ENCODE measurements at places on chromosomes 3 and 15.

DNA sequence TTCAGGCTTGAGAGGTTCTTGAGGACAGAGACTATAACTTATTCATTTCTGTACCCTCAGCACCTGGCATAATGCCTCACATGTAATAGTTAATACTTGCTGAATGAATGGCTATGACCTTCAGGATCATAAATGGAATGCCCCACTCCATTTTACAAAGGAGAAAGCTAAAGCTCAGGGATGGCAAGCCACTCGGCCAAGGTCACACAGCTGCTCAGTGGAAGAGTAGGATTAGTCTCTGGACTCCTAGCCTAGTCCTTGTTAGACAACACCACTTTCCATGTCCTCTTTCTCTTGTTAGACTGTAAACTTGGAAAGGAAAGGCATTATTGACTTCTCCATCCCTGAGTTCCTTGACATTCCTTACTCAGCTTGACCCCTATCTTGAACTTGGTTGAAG is 3.2 kb upstream of the ALPK3 start:
- no peak for DNase-seq

DNA sequence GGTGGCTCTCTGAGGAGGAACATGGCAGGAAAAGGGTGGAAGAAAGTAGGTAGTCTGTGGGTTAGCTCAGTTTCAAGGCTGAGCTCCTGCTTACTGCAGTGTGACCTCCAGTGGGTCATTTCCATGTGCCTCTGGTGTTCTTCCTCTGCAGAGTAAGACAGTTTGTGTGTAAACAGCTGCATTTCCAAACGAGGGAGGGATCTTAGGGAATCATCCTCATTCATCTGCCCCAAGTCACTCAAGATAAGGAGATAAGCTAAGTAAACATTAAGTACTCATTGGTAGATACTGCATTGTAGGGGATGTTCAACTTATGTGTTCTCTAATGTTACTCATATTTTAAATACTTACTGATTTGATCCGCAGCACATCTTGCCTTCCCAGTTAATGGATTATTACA is 83.6 kb downstream of the CLSTN2 start:
- no peak for DNase-seq

DNA sequence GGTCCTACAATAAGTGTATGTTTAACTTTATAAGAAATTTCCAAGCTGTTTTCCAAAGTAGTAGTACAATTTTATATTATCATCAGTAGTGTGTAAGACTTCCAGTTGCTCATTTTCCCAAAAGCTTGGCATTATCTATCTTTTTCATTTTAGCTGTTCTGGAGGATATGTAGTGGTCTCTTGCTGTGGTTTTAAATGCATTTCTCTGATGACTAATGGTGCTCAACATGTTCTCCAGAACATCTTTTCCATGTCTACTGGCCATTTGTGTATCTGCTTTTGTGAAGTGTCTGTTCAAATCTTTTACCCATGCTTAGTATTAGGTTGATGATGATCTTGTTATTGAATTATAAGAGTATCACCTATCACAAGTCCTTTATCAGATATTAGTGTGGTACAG is 13.3 kb downstream of the BCL2A1 start:
- no peak for DNase-seq

GRCh38 chr3:36201546-36201945 is 178.8 kb upstream of the STAC start:
- DNase-seq = no peak

- no peak for DNase-seq
Observed at GRCh38 chr3:155465664-155466063, 172.2 kb upstream of the STRIT1 start.

DNA sequence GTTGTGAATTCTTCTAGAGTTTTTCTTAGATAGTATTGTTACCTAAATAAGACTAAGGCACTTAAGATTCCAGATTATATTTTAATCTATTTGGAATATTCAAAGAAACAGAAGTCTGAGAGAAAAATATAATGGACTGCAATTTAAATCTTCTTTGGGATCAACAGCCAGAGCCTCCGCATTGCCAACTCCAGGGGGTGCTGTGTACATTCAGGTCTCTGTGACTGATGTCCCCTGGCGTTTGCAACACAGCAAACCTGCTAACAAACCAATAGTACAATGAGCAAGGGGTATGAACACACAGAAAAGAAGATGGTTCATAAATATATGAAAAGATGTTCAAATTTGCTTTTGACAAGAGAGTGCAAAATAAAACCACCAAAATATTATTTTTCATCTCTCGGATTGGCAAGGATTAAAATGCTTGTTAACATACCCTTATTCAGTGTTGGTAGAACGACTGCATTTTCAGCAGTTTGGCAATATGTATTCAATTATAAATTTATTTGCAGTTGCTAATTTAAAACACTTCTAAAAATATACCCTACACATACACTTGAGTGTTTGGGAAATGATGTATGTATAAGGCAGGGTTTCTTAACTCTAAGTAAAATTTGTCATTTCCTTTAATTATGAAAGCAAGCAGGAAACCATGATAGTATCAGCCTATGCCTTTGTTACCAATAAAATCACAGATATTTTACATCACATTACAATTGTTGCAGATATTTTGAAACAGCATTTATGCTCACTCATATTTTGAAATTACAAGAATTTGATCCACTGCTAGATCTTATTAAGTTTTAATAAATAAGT is 16.1 kb upstream of the TM4SF1 start:
- no peak for DNase-seq

DNA sequence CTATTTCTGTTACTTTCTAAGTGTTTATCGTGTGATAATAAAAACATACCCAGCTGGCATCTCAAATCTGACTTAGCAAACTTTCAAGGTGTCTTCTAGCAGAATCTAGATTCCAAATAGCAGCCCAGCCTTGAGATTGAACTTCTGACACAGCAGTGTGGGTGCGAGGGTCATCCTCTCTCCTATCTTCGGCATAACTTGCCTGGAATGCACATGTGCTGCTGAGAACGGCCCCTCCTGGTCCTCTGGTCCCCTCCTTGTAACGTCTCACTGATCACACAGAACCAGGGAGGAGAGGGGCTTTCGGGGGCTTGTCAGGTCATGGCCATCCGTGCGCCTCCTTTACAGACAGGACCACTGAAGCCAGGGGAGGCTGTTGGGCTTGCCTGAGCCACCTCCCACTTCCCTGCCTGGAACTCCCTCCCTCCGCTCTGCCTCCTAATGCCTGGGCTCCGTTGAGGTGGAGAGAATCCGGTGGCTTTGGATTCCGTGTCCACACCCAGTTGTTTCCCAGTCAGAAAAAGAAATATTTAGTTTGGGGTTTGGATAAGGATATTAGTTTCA is 344.4 kb upstream of the C2CD4B start:
- DNase-seq = no peak

- no peak for DNase-seq
Observed at GRCh38 chr15:85691350-85692240, 103.1 kb downstream of the KLHL25 start.

DNA sequence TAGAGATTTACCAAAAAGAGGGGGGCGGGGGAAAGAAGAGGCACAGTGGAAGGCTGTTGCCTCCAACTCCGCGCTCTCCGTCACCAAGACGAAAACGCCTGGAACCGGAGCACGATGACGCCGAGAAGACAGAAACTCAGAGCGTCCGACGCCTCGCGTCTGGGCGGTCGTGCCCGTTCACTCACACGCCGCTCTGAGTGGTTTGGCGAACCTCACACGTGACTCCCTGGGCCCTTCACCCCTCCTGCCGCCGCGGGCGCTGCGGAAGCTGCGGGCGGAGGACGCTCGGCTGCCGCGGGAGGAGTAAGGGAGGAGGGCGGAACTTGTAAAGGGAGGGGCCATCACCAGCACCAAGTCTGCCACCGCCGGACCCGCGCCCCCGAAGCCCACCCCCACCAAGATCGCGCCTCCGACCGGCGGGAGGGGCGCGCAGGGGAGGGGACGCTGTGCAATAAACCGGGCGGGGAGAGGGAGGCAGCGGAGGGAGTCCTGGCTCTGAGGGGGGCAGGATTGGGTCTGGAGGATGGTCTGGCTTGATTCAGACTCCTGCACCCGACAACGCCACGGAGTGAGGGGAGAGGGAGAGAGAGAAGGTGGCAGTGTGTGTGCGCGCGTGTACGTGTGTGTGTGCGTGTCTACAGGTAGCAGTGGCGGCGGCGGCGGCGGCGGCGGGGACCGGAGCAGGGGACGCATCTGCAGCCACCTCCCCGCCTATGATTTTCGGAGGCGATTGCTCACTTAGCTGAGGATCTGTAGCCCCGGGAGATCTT is 1.9 kb upstream of the NLGN1 start:
- peak; percentile 7 for DNase-seq

GRCh38 chr3:127954640-127955039 is 39.6 kb downstream of the KBTBD12 start:
- no peak for DNase-seq

DNA sequence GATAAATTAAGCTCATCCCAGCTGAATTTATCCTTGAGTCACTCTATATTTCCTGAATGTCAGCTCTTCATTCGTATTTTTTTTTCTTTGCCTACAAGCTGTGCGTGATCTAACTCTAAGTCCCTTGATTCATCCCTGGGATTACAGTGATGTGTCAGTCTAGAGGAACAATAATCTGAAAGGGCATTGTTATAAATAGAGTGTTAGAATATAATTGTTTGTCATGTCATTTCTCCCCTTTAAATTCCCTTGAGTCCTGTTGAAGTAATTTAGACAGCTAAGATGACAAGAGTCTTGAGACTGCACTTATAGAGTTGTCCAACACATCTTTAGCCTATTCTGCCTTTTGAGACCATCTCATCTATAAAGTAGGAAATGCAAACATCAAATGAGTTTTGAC is 621.8 kb downstream of the ZIC1 start:
- DNase-seq = no peak

GRCh38 chr3:39028546-39028945 is 23.2 kb downstream of the SCN11A start:
- no peak for DNase-seq

DNA sequence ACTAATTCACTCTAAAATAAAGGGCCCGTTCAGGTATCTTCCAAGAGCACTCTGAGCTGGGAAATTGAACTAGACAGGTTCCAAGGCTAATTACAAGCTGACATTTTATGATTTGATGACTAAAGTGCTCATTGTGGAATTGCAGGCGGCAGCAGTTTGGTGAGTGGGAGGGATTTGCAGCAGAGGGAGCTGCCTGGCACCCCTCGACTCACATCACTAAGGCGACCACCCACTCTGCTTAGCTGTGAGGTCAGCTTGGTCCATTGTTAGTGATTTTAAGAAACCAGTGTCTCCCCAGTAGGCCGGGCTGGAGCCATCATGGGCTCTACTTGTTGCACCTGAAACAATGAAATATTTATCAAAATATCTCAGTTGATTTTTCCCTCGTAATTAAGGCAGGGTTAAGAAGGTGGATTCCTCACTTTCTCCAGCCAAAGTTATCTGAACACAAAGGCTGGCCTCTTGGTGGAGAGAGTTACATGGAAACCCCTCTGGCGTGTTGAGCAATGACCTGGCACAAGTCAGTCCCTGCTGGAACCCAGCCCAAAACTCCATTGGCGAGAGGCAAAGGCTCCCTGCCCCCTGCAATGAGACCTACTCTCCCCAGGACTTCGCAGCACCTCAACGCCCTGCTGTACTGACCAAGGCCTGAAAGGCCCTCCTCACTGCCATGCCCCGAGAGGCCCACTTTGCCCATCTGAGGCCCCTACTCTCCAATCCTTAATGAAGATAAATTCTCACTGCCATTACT is 65.0 kb upstream of the ATP2B2 start:
- DNase-seq = no peak

DNA sequence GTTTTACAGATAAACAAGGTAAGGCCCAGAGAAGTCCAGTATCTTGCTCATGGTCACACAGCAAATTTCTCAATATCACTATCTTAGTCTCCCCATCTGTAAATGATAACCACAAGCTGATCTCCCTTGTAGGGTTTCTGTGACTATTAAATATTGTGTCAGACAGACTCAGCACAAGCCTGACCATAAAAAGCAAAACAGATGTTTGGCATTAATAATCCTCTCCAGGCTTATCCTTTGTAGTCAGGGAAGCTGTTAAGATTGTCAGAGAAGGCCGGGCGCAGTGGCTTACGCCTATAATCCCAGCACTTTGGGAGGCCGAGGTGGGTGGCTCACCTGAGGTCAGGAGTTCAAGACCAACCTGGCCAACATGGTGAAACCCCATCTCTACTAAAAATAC is 173.2 kb upstream of the PRICKLE2 start:
- DNase-seq = no peak

DNA sequence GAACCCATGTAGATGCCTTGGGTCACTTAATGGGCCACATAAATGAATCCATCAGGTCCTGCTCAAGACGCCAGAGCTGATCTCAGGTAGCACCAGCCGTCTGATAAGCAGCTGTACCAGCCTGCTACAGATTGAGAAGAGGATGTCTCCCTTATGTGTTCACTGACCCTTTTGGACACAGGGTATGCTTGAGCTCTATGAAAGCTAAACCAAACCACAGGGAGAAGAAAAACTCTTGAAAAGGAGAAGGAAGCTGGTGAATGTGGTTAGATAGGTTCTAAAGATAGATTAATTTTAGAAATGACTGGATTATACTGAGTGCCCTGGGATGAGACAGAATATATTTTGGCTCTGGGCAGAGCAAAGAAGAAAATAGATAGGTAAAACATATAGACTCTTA is 187.5 kb downstream of the SPATA16 start:
- no peak for DNase-seq

GRCh38 chr3:196232154-196232881 is 16.0 kb downstream of the SLC51A start:
- no peak for DNase-seq

DNA sequence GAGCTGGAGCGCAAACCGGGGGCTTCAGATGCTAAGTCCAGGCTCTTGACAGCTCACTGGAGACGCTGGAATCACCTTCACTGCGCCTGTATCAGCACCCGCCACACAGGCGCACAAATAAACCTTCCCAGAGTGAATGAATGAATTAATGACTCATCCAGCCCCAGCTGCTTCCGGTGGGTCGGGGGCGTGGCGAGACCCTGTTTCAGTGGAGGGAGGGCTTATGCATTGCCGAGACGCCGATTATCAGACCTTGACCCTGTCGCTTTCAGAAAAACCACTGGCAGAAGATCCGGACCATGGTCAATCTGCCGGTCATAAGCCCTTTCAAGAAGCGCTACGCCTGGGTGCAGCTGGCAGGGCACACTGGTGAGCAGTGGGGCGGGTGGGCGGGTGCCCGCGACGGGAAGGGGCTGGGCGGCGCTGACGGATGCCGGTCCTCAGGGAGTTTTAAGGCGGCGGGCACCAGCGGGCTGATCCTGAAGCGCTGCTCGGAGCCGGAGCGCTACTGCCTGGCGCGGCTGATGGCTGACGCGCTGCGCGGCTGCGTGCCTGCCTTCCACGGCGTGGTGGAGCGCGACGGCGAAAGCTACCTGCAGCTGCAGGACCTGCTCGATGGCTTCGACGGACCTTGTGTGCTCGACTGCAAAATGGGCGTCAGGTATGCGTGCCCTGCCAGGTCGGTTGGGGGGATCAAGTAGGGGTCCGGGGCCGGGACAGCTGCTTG is 7.7 kb downstream of the ITPKA start:
- DNase-seq = no peak

GRCh38 chr3:158152186-158152585 is 42.3 kb downstream of the RSRC1 start:
- no peak for DNase-seq

GRCh38 chr3:62525281-62525680 is 151.9 kb upstream of the FEZF2 start:
- DNase-seq = no peak

Data from activated CD4-positive, alpha-beta T cell treated with anti-CD3 and anti-CD28 coated beads for 24 hours (primary cell).